ENCODE measurements at places on chromosomes 6 and 20.

GRCh38 chr6:46134216-46134615, 4.4 kb downstream of the ENPP4 start:
- no peak for DNase-seq

- DNase-seq, result no peak
Observed at GRCh38 chr6:36758516-36759147, 61.0 kb downstream of the RAB44 start.

DNA sequence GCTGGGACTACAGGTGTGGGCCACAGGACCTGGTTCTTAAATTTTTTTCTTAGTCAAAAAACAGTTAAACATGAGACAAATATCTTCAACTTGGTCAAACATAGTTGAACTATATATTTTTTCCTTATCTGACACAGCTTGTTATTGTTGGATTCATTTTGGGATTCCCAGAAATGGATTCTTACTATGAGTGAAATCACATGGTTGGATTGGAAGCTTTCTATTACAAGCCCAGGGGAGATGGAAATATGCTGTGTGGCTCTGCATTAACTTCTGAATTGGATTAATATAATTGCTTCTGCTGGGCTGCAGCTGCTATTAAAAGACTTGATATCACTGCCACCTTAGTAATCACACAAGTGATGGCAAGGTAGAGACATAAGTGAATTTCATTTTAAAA, 126.4 kb upstream of the DUSP22 start:
- DNase-seq, result no peak

DNA sequence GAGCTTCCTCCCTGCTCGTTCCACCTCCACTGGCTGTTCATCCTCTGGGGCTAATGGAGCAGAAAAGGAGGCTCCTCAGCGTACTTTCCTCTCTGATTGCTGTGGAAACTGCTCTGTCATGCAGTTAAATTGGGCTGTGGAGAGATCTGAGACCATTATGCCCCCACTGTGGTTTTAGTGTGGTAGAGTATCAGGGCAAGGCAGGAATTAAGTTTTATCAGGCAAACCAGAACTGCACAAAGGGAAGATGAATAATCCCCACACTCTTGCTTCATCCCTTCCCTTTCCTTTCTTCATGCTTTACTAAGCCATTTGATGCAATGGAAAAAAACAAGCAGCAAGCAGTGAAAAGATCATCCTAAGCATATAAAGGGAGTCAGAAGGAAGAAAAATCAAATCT, 11.9 kb upstream of the ME1 start:
- peak; percentile 13 for DNase-seq

DNA sequence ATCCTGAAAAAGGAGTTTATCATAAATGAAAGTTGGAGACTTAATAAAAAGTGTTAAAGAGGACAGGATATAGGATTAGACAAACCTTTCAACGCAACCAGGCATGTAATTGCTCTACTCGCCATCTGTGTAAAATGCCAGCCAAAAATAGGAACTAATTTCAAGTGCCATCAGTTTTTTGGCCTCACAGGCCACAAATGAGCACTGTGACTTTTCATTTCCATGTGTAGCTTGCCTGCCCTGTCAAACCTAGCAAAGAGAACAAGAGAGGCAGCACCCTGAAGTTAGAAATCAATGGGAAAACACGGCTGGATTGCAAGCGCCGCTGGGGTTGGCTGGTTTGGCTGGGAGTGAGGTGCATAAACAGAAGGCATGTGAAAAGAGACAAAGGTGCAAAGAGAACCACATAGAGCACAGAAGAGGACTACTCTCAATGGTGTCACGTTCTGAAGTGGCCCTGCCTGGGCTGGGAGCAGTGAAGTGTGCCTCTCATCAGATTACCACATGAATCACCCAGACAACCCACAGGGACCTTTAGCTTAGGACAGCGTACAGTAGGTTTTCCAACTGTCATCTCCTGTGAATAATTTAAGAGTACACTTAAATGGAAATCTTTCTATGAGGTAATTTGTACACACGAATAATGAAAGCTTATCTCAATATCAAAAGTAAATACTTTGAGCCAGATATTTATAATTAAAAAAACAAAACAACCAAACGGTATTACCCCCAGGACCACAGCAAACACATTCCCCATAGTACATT, 78.0 kb upstream of the NHSL1 start:
- DNase-seq, result no peak
